ENCODE measurements at places on chromosomes 4 and X.

GRCh38 chr4:106909486-106910188 is 126.5 kb downstream of the DKK2 start:
- DNase-seq = no peak

GRCh38 chr4:113101669-113102068 is 52.2 kb downstream of the ANK2 start:
- DNase-seq = no peak

DNA sequence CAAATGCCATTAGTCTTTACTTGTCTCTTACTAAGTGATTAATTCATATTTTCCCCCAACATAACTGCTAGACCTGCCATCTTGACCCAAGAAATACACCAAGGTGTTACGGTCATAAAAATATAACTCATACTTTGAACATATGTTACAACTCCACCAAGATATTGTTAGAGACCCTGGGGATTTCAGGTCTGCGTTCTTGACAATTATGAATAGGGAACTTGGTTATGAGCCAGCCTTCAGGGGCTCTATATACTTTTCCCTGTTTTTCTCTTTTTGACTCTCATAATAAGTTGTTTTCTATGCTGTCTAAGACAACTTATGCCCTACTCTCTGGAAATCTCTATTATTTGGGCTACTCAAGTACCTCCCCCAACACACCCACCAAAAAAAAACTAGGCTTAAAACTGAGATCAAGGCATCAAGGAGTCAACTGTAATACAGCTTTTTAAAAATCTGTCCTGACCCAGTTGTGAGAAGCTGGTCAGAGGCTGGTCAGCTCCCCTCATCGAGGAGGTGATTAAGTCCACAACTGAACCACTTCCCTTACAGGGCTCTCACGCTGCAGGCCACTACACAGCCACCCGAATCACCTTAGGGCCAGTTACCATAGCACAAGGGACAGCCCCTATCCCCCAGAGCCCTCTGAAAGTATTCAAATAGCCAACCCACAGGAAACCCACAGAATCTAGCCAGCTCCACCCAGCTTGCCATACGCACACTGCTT is 10.5 kb upstream of the TLR3 start:
- peak; percentile 10 for DNase-seq

GRCh38 chr4:82519776-82520175 is 42.0 kb downstream of the TMEM150C start:
- DNase-seq = no peak

DNA sequence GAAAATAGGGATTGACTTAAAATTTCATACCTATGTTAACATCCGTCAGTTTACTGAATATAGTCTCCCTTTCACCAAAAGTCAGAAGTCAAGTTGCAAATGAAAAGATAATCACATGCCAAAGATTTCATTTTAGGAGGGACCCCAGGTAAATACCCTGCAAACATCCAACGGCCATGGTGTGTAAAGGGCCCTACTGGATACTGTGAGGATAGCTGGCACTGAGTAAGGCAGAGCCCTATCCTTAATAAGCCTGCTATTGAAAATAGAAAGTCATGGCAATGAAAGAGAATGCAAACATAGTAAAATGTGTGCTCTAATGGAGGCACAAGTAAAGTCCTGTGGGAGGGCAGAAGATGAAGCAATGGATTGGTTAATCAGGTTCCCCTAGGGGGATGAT is 20.9 kb downstream of the STK26 start:
- DNase-seq = no peak

GRCh38 chr4:48639807-48640206 is 140.3 kb downstream of the FRYL start:
- no peak for DNase-seq

DNA sequence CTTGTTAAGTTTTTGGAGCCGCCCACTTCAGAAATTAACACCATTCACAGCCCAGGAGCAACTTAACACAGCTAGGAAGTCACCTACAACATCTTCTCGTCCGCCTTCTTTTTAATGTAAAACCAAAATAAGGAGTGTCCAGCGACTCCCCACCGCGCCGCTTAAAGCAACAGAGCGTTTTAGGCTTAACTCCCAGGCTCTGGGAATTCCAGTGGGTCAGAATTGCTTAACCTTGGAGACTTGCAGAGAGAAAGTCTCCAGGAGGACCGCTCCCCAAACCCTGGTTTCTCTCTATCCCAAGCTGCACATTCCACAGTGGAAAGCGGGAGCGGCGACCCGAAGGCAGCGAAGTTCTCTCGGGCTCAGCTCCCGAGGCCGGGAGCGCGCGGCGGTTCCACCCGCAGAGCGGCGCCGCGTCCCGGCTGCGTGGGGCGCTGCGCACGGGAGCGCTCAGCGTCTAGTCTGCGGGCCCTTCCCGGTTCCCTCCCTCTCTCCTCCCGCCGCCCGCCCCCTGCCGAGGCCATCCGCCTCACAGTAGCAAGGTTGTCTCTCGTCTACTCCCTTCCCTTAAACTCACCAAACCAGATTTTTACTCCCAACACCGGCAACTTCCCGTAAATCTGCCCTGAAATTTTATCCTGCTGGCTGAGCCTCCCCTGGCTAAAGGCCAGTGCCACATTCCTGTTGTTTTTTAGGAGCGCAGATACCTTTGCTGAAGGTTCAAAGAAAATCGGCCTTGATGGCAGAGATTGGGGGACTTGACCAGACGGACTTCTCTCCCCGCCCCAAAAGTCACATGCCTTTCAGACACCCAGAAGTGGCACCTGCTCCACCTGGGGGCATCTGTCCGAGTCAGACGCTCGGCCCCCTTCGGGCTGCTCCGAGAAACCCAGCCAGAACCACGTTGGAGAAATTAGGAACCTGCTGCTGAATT is at the start of gene RBM47:
RBM47 (minus strand) TSS at position 464 of the 934 bp plus-strand sequence. CDS start 190,971 bp downstream, outside the sequence.
- peak; percentile 30 for DNase-seq

- DNase-seq = no peak
Measured at GRCh38 chrX:149453030-149453429, 52.1 kb downstream of the IDS start.

- DNase-seq = peak; percentile 58
Measured at GRCh38 chrX:53445977-53446376, 11.8 kb upstream of the HSD17B10 start.

- DNase-seq = no peak
Measured at GRCh38 chr4:101184668-101185067, 162.7 kb downstream of the PPP3CA start.

DNA sequence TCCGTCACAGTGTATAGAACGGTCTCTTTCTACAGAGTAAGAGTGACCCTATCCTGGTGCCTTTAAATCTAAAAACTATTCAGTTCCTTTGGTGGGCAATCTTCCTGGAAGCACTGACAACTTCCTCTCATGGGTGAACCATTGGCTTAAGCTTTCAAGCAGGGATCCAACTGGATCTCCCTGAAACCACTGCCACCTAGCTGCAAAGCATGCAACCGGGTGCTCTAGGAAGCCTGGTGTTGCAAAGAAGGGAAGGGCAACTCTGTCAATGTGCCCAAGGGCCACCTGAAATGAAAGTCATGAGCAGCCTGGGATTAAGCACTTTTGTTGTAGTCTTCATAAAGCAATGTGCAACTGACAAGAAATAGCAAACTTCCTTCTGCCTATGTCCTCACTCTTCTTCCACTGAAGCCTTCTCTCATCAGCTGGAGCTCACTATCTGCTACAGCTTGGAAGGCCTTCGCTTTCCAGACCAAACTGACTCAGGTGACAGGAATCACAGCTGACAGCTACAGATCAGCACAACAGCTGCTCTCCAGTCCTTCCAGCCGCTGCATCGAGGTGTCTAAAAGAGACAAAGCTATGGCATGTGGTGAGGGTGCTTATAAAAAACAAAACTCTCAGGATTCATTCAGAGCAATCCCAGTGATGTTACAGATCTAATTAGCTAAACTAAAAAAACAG is 46.1 kb downstream of the SETD7 start:
- DNase-seq = no peak

DNA sequence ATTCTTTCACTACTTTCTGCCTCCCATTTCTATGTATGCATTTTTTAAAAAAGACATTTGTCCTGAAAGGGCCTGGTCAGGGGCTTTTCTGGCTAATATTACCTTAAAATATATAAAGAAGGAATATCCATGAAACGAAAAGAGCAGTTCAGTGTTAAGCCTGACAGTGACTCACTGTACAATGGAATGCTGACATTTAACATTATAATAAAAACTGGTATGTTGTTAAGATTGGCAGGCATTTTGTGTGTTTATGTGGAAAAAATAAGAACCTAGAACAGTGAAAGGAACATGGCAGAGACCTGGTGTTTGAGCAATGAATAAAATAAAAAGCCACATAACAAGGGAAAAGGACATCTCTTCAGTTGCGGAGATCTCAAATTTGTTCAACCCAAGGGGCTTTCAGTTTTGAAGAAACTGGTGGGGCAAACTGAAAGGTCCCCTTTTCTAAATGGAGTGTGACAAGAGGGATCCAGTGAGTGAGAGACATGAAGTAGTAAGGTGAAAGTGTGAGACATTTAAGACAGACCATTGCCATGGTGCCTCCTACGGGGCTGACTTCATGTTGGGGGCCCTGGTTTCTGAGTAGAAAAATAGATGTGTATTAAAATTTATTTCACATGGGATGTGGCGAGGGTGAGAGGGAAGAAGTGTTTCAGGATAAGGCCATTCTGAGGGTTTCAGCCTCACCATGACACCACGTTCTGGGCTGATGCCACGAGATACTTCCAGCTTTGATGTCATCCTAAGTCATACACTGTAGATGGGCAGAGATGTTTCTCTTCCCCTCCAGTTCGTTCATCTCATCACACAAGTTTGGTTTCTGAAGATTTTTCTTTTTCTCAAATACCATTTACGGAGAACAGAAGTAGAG is 324.9 kb downstream of the PPP3CA start:
- no peak for DNase-seq

DNA sequence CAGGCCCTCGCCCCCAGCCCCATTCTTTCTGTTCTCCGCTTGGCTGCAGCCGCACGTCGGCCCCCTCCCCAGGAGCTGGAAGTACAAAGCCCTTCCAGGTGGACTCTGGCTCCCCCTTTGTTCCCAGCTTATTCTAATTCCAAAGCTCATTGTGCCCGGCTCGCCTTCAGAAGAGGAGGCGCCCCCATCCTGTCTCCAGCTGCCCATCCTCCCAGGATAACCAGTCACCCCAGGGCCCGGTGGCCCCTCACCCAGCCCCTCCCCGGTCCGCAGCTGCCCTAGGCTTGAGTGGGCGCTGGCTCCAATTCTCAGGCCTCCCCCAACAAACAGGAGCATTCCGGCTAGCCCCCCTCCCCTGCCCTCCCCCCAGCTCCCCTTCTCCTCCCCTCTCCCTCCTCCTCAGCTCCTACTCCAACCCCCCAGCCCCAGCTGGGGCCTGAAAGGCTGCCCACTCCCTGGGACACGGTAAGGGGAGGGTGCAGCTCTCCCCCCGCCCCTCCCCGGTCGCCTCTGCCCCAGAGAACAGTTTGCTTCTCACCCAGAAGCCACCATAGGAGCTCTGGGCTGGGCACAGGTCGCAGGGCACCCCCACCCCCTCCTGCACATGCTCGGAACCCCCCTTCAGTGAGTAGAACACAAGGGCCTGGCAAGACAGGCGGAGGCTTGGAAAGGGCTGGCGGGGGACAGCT is 3.1 kb upstream of the SLC6A8 start:
- no peak for DNase-seq

- DNase-seq = no peak
Measured at GRCh38 chr4:88940506-88940905, 116.5 kb downstream of the FAM13A start.

- DNase-seq = peak; percentile 60
Measured at GRCh38 chrX:71181558-71181909, 36.9 kb downstream of the NLGN3 start.

GRCh38 chr4:24922416-24922815 is 9.6 kb upstream of the CCDC149 start:
- DNase-seq = no peak

DNA sequence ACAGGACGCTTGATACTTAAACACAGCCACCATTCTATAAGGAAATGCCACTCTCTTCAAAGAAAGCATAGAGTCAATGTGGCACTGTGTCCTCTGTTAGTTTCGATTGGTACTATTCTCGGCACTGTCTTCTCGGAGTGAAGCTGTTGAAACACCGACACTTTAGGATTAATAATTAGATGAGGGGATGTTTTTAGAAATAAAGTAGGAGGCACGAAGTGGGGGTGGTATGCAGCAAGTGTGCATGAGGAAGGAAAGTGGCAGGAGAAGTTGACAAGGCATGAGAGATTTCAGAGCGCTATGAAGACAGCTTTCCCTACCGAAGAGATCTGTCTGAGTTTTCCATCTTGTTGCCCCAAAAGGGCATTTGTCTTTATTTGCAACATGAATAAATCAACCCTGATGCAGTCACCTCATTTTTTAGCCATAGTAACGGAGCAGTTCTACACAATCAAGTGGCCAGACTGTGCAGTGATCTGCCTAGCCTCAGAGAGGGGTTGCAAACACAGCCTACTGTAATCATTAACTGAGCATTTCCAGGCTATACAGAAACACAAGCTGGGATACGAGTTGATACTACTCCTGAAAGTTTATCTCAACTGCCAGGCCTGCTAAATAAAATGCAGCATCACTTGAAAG is 8.3 kb downstream of the GPRIN3 start:
- DNase-seq = peak; percentile 55

GRCh38 chr4:15378062-15378461 is 49.8 kb upstream of the C1QTNF7 start:
- DNase-seq = no peak

DNA sequence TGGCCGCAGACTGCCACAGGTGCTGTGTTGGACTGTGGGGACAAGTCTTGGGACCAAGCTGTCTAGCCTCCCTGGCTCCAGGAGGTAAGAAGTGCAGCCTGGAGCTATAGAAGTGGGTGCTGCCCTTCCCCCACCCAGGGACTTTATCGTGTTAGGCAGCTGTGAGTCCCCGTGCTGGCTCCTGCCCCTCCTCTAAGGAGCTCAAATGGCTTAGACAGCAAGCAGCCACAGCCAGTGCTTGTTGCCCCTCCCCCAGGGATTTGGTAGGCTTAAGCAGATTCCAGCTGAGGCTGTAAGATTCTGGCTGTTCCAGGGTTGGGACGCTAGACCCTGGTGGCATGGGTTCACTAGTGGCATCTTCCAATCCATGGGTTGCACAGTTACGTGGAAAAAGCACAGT is 979.4 kb upstream of the PCDH10 start:
- DNase-seq = no peak

DNA sequence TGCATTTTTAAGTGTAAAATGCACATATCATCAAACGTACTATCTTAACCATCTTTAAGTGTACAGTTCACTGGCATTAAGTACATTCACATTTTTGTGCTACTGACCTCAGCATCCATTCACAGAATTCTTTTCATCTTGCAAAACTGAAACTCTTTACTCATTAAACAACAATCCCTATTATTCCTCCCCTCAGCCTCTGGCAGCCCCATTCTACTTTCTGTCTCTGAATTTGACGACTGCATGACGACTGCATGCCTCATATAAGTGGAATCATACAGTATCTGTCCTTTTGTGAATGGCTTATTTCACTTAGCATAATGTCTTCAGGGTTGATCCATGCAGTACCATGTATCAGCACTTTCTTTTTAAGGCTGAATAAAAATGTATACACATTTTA is 38.7 kb downstream of the CNKSR2 start:
- no peak for DNase-seq

DNA sequence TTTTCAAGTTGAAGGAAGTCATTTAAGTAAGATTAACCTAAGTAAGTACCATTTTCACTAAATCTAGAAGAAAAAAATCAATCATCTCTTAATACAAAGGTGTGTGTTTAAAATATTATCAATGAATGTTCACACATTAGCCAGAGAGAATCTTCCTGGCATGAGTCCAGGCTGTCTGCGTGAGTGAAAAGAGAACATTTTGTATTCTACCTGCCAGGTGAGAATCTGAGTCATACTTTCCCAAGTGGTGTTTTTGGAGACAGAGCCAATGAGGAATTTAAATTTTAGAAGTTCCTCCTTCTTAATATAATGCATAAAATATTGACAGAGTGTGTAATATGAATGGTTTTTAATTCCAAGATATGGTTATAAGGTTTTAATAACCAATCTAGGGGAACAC is 371.8 kb upstream of the NR3C2 start:
- no peak for DNase-seq
